ENCODE measurements at places on chromosomes 5 and 9. TPM values are rescaled to one million over a fixed set of nuclear protein-coding genes. Genes with fewer than 3 reads are reported as not detected.

Gene SPINK4
- not detected for total RNA-seq

Gene NUTM2G
- total RNA-seq: not detected

Gene PDGFRB
- total RNA-seq: 151 TPM

Gene LSM11
- total RNA-seq: 2.1 TPM

Gene EIF4EBP3
- 1.8 TPM for total RNA-seq

Gene GPR21
- total RNA-seq: 0.66 TPM

Gene LECT2
- not detected for total RNA-seq

Gene IL11RA
- total RNA-seq: 8.2 TPM

Gene HMGCS1
- total RNA-seq: 253 TPM

Gene ADAMTSL1
- total RNA-seq: 27.9 TPM

Gene TXNDC8
- total RNA-seq: not detected

Gene COL15A1
- total RNA-seq: 41.0 TPM

Gene HSDL2
- 39.3 TPM for total RNA-seq

Gene NME5
- total RNA-seq: 2.5 TPM

Gene NTRK2
- total RNA-seq: 0.26 TPM

Gene MYOZ3
- 0.77 TPM for total RNA-seq

Gene SLC36A2
- not detected for total RNA-seq

Gene FAT2
- under 0.01 TPM for total RNA-seq

Gene WDR31
- 4.0 TPM for total RNA-seq

Gene ACOT12
- total RNA-seq: 2.0 TPM

Gene PCDHB5
- total RNA-seq: 2.8 TPM

Gene SPINK13
- not detected for total RNA-seq

Gene THBS4
- 1.5 TPM for total RNA-seq

Gene EGFLAM
- 0.33 TPM for total RNA-seq

Gene SPINK6
- not detected for total RNA-seq
